Temporal lobe (tissue), 4 donors: ENCODE measurements at places on chromosomes 6 and 20. TPM values are rescaled to one million over a fixed set of nuclear protein-coding genes. Genes with fewer than 3 reads are reported as not detected.

SNAP25 gene
- 113 TPM for total RNA-seq

NUDT3 gene
- 131 TPM for total RNA-seq

RAD21L1 gene
- under 0.01 TPM for total RNA-seq

CST8 gene
- not detected for total RNA-seq

IMPG1 gene
- not detected for total RNA-seq

SFTA2 gene
- total RNA-seq: not detected

RTN4IP1 gene
- total RNA-seq: 6.9 TPM

CDSN gene
- not detected for total RNA-seq

C20orf141 gene
- not detected for total RNA-seq

TRIM40 gene
- total RNA-seq: not detected

NHLRC1 gene
- 1.2 TPM for total RNA-seq

EFCAB8 gene
- total RNA-seq: not detected

FOXF2 gene
- 1.2 TPM for total RNA-seq

PAQR8 gene
- 13.8 TPM for total RNA-seq

CFB gene
- 0.49 TPM for total RNA-seq

ADGRF5 gene
- 7.9 TPM for total RNA-seq

NINL gene
- 15.5 TPM for total RNA-seq

SF3B5 gene
- total RNA-seq: 26.6 TPM

TUBB gene
- total RNA-seq: 989 TPM

SPAG4 gene
- total RNA-seq: 0.74 TPM

DNAAF9 gene
- 36.9 TPM for total RNA-seq

DNAH8 gene
- total RNA-seq: under 0.01 TPM

SLC22A2 gene
- 0.74 TPM for total RNA-seq

SLC26A8 gene
- total RNA-seq: 3.2 TPM

C2 gene
- 1.7 TPM for total RNA-seq

COL21A1 gene
- 2.7 TPM for total RNA-seq

GPX5 gene
- not detected for total RNA-seq

TNFRSF6B gene
- total RNA-seq: 0.49 TPM

ELOVL2 gene
- total RNA-seq: 41.3 TPM

LINC00237 gene
- 2.7 TPM for total RNA-seq

DOK5 gene
- total RNA-seq: 152 TPM

WFDC10A gene
- total RNA-seq: not detected

ELOVL4 gene
- total RNA-seq: 30.0 TPM
